Vein endothelial cell (primary cell): ENCODE measurements at places on chromosomes 7 and 10. TPM values are rescaled to one million over a fixed set of nuclear protein-coding genes. Genes with fewer than 3 reads are reported as not detected.

Gene ZMIZ1
- total RNA-seq, result 21.8 and 30.4 TPM in 2 replicates

Gene ARHGAP22
- 47.7 and 53.2 TPM in 2 replicates for total RNA-seq

Gene OR2A1
- not detected in 2 replicates for total RNA-seq

Gene SSC4D
- 0.38 and 0.65 TPM in 2 replicates for total RNA-seq

Gene ADAP1
- 0.65 and 1.4 TPM in 2 replicates for total RNA-seq

Gene RPEL1
- 0.33 TPM in 1 of 2 replicates, not detected in the other for total RNA-seq

Gene COL26A1
- not detected in 2 replicates for total RNA-seq

Gene AS3MT
- 0.10 and 0.98 TPM in 2 replicates for total RNA-seq

Gene GIMAP1
- total RNA-seq, result 13.8 and 14.4 TPM in 2 replicates

Gene GATA3
- 0.29 and 0.33 TPM in 2 replicates for total RNA-seq

Gene MYPN
- under 0.01 and 0.29 TPM in 2 replicates for total RNA-seq

Gene ANKRD2
- total RNA-seq, result 0.65 and 1.1 TPM in 2 replicates

Gene TNS3
- total RNA-seq, result 16.0 and 19.6 TPM in 2 replicates

Gene ENTPD1
- total RNA-seq, result 40.5 and 41.2 TPM in 2 replicates
